Fibroblast of skin of abdomen (primary cell): ENCODE measurements at places on chromosomes 6 and 20.
A peak's percentile ranks its signal among the peaks of the same experiment; 100 is the strongest.

- peak; percentile 55 for DNase-seq
Observed at GRCh38 chr6:131858765-131859415, 51.1 kb downstream of the ENPP1 start.

GRCh38 chr6:149985481-149985937, 21.8 kb downstream of the ULBP1 start:
- DNase-seq, result no peak

DNA sequence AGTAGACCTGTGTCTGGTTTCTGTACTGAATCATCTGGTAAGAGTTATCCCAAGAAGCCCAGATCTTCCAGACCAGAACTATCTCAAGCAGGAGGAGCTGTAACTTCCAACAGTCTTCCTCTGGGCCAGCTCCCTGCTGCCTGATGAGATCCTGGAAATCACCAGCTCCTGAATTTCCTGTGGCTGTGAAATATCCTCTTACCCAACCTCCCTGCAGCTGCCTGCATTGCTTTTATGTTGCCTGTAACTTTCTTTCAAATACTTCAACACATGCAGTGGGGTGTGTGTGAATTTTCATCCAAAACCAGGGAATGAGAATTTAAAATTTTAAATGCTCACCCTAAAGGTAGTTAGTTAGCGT, 160.5 kb upstream of the LAMP5 start:
- peak; percentile 51 for DNase-seq

DNA sequence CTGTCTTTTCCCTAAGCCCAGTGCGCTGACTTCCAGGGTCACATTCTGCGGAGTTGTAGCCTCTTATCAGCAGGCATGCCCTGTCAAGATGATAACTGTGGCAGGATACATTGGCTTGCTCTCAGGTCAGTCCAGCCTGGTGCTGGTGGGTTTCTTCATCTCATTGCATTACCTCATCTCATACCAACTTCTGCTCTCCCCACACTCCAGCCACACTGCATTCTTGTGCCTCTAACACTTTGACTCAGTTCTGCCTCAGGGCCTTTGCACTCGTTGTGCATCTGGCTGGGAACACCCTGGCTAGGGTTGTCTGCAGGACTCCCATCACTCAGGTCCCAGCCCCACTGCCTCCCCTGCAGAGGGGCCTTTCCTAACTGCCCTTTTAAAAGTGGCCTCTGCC, 110.3 kb upstream of the BACH2 start:
- DNase-seq, result no peak

- DNase-seq, result no peak
Observed at GRCh38 chr6:109695468-109695867, 4.4 kb downstream of the FIG4 start.

DNA sequence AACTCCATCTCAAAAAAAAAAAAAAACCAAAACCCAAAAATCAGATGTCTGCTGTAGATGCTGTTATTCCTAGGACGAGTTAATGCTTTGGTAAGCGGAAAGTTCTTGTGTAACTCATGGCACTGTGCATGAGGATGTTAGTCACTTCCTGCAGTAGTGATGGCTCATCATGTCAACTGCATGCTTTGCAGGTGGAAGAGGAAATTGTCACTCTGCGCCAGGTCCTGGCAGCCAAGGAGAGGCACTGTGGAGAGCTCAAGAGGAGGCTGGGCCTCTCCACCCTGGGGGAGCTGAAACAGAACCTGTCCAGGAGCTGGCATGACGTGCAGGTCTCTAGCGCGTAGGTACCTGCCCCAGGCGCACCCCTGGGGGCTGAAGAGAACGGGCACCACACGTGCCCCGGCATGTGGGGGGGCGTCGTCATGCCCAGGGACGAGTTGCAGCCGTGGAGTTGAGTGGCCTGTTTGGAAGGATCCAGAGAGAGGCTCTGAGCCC, 8.5 kb downstream of the TPD52L2 start:
- DNase-seq, result peak; percentile 45

DNA sequence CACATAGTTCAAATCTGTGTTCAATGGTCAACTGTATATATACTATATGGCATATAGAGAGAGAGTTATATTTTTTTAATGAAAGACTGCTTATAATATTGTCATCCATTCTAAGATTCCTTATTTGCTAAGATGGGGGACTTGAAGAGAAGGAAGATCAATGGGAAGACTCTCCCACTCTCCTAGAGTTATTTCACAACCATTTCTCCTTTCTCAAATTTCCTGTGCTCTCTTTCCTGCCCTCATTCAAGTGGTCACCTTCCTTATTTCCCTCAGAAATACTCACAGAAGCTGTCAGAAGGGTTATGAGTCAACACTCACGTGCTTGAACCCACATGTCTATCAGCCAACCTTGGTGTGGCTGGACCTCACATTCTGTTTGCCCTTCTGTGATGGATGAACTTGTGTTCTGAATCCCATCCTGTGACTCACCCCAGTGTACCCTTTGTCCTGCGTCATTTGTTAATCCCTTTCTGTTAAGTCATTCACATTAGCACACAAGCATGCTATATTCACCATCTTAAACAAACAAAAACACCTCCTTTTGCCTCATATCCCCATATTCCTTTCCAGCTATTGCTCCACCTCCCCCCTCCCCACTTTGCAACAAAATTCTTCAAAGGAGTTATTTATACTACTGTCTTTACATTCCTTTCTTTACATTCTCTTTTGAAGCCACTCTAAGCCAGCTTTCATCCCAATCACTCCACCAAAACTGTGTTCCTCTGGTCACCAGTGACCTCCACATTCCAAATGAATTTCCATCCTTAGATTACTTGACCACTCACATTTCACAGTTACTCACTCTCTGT, 279.3 kb upstream of the TCF21 start:
- peak; percentile 98 for DNase-seq

- peak; percentile 16 for DNase-seq
Observed at GRCh38 chr20:41398408-41398807, 31.8 kb upstream of the EMILIN3 start.

GRCh38 chr6:40848038-40848437, 191.0 kb downstream of the UNC5CL start:
- peak; percentile 43 for DNase-seq

DNA sequence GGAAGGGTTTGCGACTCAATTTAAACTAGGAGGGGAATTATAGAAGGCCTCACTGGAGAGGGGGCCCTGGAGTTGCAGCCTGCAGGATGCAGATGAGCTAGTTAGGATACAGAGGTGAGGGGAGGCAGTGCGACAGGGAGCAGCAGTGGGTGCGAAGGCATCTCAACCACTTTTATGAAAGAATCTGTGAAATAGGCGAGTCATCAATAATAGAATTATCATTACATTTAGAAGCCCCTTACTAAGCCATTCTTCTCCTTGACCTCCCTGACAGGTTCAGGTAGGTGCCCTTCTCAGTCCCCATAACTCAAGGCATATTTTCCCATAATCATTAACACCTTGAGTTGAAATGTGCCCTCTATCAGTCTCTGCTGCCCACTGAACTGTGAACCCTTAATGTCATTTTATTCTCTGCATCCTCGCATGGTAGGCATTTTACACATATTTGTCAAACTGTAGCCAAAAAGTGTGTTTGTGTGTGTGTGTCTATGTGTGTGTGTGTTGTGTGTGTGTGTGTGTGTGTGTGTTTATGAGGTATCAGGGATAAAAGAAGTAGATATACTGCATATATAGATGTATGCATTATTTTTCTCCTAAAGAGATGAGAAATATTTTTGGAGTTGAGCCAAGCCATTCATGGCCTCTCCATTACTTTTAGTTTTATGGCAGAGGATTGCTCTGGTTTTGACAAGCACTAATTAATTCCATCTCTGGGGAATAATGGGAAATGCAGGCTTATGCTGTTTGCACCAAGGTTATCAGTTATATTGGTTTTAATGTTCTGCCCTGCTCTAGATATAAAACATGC, 898.8 kb downstream of the KIF16B start:
- peak; percentile 67 for DNase-seq

- no peak for DNase-seq
Observed at GRCh38 chr6:35055891-35056290, 85.2 kb downstream of the TCP11 start.

GRCh38 chr6:30938730-30939129, 2.0 kb upstream of the MUCL3 start:
- DNase-seq, result no peak

- no peak for DNase-seq
Observed at GRCh38 chr6:126926926-126927325, 191.5 kb upstream of the RSPO3 start.

- DNase-seq, result no peak
Observed at GRCh38 chr6:21663966-21664313, 70.4 kb downstream of the SOX4 start.

DNA sequence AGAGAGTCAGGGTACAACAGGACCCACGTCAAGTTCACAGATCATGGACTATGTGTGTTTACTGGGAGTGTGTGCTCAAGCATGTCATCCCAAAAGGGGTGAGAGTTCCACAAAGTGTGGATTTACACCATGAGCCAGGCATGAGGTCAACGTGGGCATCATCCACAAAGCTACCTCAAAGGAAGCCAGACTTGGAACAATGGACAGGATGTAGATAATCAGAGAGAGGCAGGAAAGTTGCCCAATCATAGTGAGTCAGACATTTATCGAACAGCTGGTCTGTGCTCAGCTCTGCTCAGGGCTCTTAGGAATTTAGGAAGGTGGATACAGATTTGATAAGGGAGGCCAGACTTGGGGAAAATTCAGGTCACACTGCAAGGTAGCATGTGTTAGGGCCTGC, 317.2 kb upstream of the CDYL start:
- DNase-seq, result peak; percentile 79

DNA sequence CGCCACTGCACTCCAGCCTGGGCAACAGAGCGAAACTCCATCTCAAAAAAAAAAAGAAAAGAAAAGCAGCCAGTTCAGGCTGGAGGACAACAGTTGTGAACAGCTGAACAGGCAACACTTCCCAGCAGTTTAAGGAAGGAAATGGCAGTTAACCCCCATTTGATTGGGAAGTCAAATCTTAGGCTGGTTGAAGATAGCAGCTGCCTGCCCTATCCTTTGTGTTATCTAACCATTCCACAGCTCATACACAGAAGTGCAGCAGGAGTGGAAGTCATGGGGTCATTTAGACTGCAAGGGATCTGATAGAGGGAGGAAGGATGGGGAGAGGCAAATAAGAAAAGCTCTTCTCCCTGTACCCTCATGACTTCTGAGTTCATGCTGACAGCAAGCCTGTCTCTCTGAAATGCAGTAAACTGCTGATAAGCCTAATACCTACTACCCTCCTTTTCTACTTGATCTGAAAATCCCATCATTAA, 35.3 kb downstream of the KCTD20 start:
- no peak for DNase-seq

- DNase-seq, result no peak
Observed at GRCh38 chr6:52116605-52116948, 29.2 kb upstream of the PKHD1 start.

DNA sequence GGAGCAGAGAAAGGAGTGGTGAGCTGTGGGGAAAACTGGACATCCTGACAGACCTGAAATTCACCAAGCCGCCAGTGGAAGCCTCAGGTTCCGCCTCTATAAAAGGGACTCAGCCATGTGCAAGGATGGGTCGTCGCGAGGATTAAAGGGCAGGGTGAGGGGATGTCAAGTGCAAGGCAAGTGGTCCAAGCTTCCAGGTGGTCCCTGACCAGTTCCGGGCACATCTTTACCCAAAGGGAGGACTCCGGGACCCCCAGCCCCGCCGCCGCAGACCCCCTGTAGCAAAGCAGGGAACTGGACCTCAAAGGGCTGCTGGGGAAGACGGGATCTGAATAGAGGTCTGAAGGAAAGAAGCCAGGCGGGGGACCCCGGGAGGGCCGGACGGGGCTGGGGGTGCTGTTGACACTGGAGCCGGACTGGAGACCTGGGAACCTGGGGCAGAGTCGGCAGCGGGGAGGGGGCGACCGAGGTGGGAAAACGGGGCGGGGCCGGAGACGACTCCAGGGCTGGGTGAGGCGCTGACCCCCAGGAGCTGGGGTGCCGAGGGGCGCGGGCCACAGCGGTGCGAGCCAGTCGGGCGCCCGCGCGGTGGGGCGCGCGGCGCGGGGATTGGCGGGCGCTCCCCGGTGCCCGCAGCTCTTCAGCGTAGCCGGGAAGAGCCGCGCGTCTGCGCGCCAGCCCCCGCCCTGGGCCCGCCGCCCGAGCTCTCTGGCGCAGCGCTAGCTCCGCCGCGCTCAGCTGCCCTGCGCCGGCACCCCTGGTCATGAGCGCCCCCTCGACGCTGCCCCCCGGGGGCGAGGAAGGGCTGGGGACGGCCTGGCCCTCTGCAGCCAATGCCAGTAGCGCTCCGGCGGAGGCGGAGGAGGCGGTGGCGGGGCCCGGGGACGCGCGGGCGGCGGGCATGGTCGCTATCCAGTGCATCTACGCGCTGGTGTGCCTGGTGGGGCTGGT, at the start of gene SSTR4:
SSTR4 (plus strand) TSS at position 592 of the 951 bp plus-strand sequence; CDS start at position 764, 172 bp downstream.
- no peak for DNase-seq

GRCh38 chr6:35294308-35294945, 3.2 kb upstream of the DEF6 start:
- DNase-seq, result peak; percentile 24

- no peak for DNase-seq
Observed at GRCh38 chr6:142893088-142893487, 51.9 kb downstream of the HIVEP2 start.

- DNase-seq, result no peak
Observed at GRCh38 chr6:109186012-109186411, 90.7 kb downstream of the CEP57L1 start.

DNA sequence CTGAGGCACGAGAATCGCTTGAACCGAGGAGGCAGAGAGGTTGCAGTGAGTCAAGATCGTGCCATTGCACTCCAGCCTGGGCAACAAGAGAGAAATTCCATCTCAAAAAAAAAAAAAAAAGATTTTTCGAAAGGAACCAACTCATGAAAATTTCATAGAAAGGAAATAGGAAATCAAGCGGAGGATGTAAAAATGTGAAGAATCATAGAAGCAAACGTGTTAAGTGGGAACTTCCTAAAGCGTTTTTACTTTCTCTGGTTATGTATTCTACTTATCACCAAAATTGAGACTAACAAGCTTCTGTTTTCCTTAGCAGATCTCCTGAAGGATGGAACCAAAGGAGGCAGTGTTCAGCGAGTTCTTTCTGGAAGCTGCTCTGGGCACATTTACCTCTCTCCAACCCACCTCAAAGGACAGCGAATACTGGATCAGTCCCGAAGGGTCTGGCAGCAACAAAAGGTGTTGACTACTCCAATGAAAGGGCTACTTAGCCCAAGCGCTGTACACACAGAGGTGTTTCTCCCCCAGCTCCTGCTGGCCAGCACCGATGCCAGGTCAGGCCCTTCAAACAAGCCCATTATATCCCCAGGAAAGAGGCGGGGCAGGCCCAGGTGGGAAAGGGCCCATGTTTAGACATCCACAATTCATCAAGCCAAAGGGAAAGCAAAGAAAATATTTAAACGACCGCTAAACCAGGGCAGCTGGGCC, 327.5 kb upstream of the JARID2 start:
- DNase-seq, result no peak

DNA sequence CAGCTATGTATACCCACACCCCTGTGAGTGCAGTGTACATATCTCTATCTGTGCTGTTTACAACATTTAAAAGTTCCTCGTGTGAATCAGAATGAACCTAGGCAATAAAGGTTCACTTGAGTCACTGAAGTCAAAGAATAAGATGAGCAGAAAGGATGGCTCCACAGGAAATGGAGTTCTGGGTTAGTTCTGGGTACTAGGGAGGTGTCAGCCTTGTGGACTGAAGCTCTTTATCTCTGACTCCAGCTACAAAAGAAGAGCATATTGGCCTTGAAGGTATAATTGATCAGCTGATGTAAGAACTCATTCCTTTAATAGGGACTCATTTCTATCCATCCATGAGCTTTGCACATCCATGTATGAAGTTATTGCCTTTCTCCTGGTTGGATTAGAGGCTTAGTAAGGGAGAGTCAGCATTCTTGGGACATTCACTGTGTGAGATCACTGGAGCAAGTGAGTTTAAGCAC, 73.9 kb upstream of the BACH2 start:
- DNase-seq, result no peak
